GM04503 (cell line): ENCODE measurements at places on chromosomes 4 and X.

DNA sequence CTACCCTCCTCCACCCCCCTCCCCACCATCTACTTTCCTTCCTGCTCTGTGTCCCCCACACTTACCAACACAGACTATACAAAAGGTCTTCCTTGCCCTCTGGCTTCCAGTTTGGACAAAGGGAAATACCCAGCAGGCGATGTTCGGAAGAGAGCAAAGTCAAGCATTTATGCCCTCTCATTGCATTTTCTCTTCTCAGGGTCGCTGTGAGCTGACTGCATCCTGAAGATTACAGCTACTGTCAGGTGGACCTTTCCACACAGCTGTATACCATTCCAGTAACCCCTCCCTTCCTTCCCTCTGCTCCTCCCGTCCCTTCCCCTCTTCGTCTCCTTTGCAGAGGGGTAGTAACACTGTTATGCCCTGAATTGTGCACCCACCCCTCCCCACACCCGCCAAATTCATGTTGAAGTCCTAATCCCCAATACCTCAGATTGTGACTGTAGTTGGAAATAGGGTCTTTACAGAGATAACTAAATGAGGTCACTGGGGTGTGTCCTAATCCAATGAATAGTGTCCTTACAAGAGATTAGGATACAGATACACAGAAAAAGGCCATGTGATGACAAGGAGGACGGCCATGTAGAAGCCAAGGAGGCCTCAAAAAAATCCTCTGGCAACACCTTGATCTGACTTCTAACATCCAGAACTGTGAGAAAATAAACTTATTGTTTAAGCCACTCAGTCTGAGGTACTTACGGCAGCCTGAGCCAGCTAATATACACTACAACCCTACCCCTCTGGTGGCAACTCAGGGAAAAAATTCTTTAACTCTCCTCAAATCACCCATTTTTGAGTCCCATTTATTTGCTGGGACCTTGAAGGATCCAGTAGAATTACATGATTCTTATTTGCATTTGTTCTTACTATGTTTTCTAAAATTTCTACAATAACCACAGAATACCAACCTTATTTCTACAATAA is 11.7 kb downstream of the MORF4L2 start:
- DNase-seq = no peak

GRCh38 chr4:124053872-124054538 is 657.4 kb downstream of the SPRY1 start:
- DNase-seq = no peak

DNA sequence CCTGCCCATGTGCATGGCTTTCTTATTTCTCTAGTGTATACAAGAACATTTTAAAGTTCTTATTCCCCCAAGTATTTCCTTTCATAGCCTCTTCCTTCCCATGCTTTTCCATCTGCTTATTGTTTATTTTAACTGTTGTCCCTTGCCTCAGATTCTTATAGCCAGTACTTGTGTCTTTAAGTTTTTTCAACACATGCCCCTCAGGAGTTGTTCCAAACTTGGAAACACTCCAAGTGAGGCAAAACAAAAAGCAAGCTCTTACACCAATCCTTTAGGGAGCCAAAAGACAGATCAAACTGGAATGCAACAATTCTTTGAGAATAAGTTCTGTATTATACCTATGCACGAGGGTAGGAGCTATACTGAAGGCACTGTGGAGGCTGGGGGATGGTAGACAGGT is 222.0 kb upstream of the STK26 start:
- DNase-seq = no peak

DNA sequence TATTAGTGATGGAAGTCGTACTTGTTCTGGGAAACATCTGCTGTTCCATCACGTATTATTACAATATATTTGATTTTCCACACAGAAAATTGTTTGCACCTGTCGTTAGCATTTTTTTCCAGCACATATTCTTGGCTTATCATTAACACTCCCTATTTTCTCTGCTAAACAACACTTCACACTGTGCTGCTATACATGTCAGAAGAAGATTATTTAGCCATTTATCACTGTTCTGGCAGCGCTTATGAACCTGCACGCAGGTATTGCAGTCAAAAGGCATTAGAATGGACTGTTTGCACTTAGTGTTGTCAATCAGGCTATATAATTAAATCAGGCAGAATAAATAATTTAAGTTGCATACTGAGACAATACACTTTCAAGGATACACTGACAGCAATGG is 218.6 kb downstream of the CHM start:
- DNase-seq = no peak

GRCh38 chrX:153443476-153444332 is 2.2 kb downstream of the TREX2 start:
- DNase-seq = no peak

DNA sequence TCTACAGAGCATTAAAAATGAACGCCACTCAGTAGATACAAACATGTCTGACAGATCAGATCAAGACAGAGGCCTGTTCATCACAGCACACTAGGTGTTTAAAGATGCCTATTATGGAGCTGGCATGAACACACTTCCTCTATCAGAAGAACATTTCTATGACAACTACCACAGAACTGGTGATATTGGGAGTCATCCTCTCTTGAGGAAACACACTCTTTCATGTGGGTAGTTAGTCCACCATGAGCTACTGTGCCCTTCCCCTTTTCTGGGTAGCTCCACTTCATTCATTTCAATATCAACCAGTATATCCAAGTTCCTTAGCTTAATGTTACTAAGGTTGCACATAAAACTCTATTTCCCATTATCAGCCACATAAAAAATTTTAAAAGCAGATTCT is 46.7 kb downstream of the MAOB start:
- no peak for DNase-seq

DNA sequence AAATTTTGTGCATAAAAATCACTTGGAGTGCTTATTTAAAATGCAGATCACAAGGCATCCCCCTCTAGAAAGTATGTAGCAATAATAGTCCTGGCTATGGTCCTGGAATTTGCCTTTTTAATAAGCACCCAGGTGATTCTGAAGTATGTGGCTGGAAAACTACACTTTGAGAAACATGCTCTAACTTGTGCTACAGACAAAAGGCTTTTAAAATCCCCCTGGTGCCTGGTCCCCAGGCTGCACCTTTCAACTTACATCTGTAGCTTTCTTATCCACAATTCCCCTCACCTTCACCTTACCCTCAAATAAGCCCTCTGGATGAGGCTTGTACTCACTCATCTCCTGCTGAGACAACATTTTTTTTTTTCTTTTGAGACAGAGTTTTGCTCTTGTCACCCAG is 21.1 kb downstream of the ART3 start:
- DNase-seq = no peak
